ENCODE measurements at places on chromosomes 4 and X.

GRCh38 chrX:101415180-101416145 lies 7.4 kb downstream of the HNRNPH2 start:
- DNase-seq, result no peak

GRCh38 chr4:185357211-185357610 lies 38.5 kb downstream of the LRP2BP start:
- no peak for DNase-seq

GRCh38 chr4:83393908-83394307 lies 59.3 kb upstream of the HPSE start:
- DNase-seq, result no peak

DNA sequence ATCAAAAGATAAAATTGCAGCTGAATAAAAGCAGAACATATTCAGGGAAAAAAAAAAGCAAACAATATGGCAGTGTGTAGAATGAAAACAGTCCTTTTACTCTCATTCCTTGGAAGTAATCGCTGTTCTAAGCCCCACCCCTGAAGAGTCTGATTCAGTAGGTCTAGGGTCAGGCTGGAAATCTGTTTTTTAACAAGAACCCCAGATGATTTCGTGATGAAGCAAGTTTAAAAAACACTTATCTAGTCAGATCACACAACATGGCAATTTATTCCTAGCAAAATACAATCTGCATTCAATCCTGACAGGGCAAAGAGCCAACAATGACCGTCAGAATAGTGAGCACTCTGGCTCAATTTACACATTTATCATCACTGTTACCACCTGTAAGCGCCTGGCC lies 16.1 kb downstream of the FAM120C start:
- no peak for DNase-seq

- DNase-seq, result no peak
Measured at GRCh38 chrX:1531096-1531890, 5.7 kb downstream of the P2RY8 start.

DNA sequence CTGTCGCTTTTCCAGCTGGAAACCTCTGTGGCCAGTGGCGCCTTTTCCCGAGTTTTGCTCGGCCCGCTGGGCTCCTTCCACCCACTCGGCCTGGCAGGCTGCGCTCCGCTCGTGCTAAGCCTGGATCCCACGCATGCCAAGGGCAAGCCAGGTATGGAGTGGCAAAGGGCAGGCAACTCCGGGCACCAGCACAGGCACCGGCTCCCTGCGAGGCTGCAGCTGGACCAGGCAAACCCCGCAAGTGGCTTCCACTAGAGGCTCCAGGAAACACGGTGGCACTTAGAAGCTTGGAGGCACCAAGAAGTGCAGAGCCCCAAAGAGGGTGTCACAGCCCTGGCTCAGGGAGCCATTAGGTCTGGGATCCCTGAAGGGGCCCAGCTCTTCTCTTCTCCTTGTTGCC lies 59.5 kb downstream of the PPA2 start:
- DNase-seq, result no peak

- no peak for DNase-seq
Measured at GRCh38 chrX:44996277-44996676, 123.3 kb downstream of the KDM6A start.

DNA sequence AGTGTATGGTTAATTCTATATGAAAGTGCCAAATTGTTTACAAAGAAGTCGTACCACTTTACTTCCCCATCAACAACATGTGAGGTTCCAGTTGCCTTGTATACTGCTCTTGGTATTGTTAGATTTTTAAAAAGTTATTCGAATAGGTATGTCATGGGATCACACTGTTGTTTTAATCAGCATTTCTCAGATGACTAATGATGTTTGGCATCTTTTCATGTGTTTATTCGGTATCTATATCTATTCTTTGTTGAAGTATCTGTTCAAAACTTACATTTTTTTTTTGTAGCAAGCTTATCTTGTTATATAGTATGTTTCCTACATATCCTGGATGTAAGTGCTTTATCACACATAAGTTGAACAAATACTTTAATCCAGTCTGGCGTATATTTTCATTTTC lies 99.4 kb upstream of the MAB21L2 start:
- no peak for DNase-seq

DNA sequence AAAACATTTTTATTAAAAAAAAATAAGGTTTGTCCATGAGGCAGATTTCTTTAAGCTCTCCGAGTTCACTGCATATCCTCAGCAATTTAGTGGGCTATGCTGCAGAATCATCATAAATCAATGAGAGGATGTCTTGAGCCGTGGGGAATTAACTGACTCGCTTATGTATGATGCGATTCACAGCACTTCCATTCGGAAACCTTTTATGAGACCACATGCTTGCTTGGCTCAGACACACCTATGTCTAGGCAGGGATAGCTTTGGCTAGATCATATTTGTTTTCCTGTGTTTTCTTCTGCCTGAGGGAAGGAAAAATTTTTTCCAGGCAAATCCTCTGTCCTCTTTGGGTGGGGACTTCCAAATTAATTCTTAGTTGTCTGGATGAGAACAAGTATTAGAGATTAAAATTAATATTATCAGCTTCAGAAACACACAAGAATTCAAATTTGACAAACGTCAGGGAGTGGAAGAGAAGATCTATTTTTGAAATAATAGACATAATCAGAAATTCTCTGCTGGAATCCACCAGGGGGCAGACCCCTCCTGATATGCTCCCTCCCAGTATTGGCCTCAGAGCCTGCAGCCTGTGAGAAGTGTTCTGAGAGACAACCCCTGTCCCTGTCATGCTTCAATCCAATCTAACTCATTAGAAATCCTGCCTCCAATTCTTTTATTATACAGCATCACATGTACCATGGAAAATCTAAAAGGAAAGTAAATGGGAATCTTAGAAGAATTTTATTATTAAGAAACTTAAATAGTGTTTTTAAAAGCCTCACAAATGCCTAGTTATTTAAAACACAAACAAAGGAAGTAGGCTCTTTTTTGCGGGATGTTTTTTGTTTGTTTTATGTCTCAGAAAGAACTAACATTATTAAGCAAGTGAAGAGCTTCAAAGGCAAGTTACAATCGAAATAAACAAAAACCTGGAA lies 345.1 kb upstream of the TACR3 start:
- DNase-seq, result no peak

GRCh38 chrX:120677004-120677652 lies 47.3 kb upstream of the C1GALT1C1 start:
- DNase-seq, result no peak

DNA sequence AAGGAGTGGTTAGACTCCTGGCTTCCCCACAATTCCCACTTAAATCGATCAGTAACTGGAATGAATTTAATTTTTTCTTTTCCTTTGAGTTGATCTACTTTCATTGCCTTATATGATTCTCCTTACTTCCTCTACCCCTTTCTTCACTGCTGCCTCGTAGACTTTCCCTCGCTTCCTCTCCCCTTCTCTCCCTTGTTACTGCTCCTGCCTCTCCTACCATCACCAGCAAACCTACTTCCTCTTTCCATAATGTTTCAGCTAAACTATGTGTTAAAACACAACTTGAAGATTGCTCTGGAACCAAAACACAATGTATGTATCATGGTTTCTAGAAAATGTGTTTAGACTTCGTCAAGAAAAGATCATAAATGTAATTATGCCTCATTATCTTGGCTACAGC lies 132.0 kb upstream of the TET2 start:
- DNase-seq, result no peak

DNA sequence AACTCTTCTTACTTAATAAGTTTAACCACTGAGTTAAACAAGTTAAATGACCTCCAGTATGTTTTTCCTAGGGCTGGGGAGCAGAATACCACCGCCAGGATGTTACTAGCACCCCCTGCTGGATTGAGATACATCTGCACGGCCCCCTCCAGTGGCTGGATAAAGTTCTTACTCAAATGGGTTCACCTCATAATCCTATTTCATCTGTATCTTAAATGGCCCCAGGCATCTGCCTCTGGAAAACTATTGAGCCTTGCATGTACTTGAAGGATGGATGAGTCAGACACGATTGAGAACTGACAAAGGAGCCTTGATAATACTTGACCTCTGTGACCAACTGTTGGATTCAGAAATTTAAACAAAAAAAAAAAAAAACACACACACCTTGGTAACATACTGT lies 61.5 kb upstream of the MMAA start:
- no peak for DNase-seq

DNA sequence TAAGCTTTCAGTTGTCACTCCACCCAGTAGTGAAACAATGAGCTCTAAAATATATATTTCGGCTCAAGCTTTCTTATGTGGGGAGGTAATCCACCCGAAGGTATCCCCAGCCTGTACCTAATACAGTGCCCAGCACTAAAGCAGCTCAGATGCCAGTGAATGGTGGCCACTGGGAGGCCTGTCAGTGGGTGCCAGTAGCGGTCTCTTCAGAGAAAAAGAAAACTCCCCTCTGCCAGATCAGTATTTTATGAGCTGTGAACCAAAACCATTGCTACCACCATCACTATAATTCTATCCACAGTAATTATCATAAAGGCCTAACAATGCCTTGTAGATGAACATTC lies 835 bp upstream of the NFKB1 start:
- DNase-seq, result no peak

DNA sequence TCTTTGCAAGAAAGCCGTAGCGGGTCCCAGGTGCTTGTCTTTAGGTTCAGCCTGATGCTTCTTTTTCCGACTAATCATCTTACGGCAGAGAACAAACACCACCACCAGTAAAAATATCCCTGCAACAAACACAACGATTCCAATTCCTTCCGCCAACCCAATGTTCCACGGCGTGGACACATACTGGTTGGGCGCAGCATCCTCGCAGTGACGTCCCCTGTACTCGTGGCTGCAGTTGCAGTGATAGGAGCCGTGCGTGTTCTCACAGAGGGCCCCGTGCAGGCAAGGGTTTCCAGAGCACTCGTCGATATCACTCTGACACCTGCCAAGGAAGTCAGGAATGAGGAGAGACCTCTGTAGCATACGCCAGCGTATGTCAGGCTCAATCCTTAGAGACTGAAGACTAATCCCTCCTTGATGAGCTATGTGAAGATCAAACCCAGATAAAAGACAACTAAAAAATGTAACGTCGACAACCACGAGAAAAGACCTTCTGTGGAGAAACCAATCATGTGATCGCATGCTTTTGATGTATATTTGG lies 41.6 kb upstream of the MTNR1A start:
- DNase-seq, result no peak

DNA sequence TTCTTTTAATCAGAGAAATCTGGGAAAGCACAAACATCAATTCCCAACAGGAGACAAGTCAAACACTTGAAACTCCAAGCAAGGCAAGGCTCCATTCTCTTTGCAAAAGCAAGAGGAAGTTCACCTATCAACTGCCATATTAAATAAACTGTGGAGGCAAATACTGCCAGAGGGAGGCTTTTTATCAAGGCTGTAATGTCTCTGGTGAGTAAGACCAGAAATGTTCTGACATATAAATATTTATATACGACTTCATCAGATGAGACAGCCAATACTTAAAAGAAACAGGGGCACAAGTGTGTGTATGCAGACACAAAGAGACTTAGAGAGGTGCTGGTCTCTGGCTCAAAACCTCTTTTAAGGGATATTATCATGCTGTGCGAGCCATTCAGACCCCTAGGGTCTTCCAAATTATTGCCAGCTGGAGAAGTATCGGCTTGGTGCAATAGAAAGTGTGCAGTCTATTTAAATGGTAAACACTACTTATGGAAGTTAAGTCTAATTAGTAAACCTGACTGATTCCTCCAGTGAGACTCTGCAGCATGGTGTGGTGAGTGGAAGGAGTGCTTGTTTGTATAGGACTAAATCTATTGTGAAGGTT lies 24.4 kb downstream of the DCX start:
- no peak for DNase-seq

- DNase-seq, result no peak
Measured at GRCh38 chrX:9825129-9825790, 39.0 kb downstream of the SHROOM2 start.

GRCh38 chr4:170399581-170400293 lies 310.0 kb upstream of the AADAT start:
- no peak for DNase-seq

DNA sequence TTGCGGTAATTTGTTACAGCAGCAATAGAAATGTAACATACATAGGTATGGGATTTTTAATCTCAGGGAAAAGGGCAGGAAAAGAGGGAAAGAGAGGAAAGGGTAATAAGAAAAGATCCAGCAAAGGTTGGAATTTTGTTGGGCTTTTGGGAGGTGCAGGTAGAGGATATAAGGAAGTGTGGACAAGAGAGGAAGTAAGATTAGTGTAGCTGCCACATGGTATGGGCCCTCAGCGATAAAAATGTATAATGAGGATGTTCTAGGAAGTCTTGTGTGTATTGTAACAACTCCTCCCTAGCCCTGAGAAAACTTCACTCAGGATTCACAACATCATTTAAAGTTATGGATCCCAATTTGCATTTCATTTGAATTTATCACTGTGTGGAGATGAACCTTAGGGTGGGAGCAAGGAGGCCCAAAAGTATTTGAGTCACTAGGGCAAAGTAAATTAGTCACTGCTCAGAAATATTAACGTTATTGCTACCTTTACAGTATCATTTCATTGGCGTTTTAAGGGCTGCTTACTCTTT lies 2.8 kb upstream of the IL21 start:
- no peak for DNase-seq

DNA sequence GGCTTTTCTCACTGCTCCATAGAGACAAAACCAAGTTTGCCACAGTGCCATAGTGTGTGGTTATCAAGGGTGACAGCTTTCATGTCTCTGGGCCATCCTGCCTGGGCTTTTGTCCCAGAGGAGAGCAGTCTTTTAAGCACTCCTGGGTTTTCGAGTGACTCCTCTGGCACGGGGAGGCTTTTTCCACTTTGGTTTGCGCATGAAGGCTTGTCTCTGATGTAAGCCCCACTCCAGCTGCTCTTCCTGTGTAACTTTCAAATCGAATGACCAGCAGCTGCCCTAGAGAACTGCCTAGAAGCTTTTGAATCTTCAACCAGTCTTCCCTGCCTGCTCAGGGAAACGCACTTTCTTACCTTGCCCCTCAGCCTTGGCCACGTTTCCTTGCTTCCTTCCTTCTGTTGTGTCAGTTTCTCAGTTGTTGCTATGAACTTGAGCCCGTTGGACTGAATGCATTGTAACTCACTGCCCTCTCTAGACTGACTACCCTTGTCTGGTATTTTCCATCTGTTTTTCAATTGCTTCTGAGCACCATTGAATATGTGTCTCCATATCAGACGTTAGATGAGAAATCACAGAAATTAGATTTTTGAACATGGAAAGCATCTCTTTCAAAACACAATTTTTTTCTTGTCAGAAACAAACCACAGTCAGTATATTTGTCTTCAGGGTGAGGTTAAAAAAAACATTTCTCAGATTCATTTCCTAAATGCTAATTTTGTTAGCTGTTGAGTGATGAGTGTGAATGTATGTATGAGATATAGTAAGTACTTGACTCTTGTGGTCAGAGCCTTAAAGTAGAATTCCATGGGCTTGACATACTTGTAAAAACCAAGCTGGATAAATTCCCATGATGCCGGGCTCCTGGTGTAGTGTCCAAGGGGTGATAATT lies 45.3 kb downstream of the SLC9A6 start:
- DNase-seq, result no peak
